ENCODE measurements at places on chromosomes 7 and 10.

DNA sequence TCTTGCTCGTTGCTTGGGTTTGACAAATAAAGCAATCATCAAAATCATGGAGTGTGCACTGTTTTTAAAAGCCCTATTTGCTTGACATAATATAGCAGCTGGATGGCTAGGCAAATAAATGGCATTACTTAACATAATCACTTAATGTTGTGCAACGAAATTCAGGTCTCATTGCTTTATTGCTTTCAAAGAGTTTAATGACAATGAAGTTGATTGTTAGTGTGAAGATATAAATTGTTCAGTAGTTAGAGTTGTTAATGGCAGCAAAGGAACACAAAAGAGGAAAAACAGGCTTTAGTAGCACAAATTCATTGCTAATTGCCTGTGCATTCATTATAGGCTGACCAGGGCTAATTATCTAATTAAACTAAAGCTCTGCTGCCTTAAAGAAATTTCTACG is 7.6 kb upstream of the ADO start:
- DNase-seq = no peak

- no peak for DNase-seq
These were observed 43.3 kb upstream of the SLC26A3 start for GRCh38 chr7:107846324-107846723.

DNA sequence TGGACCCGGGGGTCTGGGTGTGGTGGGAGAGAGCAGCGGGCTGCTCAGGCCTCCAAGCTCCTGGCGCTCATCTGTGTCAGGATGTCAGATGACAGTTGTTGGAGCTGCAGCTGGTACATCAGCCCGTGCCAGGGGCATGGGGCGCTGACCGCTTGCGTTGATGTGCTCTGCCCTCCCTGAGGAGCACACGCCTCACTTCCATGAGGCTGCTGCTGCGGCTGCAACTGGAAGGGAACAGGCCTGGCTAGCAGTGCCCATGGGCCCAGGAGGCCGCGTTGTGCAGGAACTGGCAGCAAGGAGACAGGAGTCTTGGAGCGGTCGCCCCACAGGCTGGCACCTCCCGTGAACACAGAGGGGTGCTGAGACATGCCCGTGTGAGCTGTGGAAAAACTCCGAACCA is 361.3 kb upstream of the MKI67 start:
- no peak for DNase-seq

- no peak for DNase-seq
These were observed 183.4 kb upstream of the TCF7L2 start for GRCh38 chr10:112766636-112767035.

GRCh38 chr10:18666810-18667209 is 7.6 kb downstream of the ARL5B start:
- no peak for DNase-seq

DNA sequence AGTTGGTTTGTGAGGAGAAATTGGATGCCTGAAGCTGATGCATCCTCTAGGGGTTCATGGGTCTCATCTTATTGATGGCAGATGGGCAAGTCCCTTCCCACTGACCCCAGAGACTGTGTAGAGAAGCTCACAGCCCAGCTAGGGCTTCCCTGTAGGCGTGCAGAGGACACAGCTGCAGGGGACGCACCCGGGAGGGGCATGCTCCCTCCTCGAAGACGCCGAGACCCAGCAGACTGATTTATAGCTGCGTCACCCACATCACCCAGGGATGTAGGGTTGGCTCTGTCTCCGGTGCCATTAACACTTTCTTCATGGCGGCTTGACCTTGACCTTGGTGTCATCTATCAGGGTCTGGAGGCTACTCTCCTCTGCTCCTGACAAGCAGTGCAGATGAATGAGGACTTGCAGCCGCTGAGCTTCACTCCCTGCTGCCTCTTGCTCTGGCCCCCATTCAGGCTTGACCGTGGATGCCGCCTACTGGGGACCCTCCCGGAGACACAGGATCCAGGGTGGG is 549.7 kb downstream of the TCERG1L start:
- no peak for DNase-seq

GRCh38 chr10:95841661-95842498 is 65.9 kb upstream of the CC2D2B start:
- no peak for DNase-seq

GRCh38 chr7:45149606-45150005 is 8.0 kb upstream of the RAMP3 start:
- DNase-seq = no peak

DNA sequence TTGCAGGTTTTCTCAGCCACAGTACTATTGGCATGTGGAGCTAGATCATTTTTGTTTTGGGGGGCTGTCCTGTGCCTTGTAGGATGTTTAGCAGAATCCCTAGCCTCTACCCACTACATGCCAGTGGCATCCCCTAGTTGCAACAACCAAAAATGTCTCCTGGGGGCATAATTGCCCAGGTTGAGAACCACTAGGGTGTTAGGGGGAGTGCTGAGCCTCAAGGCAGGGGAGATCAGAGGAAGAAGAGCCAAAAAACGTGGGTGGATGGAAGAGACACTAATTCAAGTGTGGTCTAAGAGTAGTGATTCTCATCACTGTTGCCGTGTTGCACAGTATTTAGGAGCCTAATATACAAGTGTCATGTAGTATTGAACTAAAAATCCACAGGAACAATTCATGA is 31.7 kb upstream of the CCNY start:
- no peak for DNase-seq

- no peak for DNase-seq
These were observed 257.9 kb downstream of the DPP6 start for GRCh38 chr7:154310114-154310513.

- peak; percentile 56 for DNase-seq
These were observed 157.8 kb downstream of the DNAJB6 start for GRCh38 chr7:157494506-157495176.

DNA sequence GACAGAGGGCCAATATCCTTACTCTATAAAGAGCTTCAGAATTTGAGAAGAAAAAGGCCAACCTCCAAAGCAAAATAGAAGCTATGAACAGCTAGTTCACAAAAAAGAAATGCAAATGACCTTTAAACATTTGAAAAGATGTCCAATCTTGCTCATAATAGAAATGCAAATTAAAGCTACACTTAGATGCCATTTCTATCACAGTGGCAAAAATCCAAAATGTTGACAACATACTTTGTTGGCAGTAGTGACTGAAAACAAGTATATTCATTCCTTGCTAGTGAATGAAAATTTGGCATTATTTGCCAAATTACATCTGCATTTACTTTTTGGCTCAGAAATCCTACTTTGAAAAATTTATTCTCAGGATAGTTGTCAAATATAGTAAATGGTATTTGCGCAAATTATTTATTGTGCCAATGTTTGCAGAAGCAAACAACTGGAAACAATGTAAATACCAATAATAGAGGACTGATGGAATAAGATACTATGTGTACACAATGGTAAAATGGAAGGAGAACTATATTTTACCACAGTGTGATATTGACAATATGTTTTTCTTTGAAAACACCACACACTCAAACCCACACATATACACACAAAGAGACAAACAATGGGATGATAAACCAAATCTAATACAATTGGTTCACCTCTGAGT is 9.4 kb downstream of the TMEM106B start:
- DNase-seq = no peak

GRCh38 chr7:140326116-140326928 is 72.0 kb downstream of the SLC37A3 start:
- peak; percentile 69 for DNase-seq

- no peak for DNase-seq
These were observed 428.9 kb downstream of the PCDH15 start for GRCh38 chr10:54372179-54372578.

GRCh38 chr7:27519793-27520469 is 142.8 kb downstream of the HIBADH start:
- no peak for DNase-seq

DNA sequence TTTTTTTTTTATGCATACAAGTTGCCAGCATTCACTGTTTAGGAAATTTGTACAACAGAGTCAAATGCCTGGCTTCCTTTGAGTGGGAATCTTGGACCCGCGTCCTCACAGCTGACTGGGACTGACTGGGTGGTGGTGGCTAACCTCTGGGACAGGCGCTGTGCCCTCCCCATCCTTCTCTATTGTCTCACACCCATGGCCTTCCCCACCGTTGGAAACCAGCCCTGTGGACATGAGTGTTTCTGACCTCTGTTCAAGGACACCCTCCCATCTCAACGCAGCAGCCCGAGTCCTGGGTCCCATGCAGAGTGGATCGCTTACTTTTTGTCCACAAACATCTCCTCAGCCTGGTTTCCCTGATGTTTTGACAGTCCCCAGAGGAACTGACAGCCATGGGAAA is 125.1 kb upstream of the PPIF start:
- no peak for DNase-seq

DNA sequence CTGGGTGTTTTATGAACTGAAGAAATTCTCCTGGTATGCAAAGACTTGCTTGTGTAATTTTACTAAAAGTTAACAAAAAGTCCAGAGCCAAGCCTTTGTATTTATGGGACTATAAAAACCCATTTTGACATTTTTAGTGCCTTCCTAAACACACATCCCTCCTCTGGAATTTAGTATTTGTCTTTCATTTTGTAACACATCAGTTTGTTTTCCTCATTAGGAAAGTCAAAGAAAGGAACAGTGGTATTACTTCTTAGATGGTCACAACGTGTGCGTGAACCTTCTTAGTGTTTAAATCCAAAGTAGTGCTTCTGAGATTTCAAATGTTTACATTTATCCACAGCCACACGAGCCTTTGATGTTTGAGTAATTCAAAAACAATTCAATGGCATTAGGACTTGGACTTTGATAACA is 103.2 kb upstream of the TMEM106B start:
- no peak for DNase-seq

DNA sequence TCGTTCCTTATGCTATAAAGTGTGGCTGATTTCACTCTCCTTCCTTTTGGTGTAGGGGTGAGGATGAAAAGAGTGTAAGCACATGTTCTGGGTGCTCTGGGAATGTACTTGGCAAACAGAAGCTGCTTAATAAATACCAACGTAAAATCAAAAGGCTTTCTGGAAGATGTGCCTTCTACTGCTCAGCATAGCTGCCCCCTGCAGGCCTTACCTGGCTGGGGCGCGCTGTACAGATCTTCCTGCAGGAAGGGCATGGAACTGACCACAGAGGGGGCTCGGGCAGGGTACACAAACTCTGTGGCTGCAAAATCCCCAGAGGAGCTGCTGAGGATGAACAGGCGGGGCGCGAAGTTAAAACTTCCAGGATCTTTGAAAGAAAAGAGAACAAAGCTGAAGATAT is 169.4 kb downstream of the SVIL start:
- DNase-seq = no peak

DNA sequence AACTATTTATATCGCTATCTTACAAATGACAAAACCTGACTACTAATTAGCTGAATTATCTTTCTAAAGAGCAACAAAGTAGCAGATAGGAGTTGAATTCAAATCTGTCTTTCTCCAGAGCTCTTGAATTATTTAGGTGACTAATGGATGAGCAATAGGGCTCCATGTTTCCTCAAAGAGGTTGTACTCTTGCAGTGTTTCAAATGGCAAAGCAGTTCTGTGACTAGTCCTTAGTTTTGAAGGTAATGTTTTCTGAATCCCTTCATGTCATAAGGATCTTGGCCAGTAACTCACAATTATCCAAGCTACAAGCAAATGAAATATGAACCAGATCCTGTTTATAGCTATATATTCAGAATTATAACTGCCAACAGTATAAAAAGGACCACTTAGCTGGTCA is 999.7 kb downstream of the NRG3 start:
- no peak for DNase-seq

- no peak for DNase-seq
These were observed 176.3 kb upstream of the ZNF32 start for GRCh38 chr10:43824934-43825333.

GRCh38 chr10:23818484-23818883 is 379.6 kb downstream of the OTUD1 start:
- DNase-seq = no peak

DNA sequence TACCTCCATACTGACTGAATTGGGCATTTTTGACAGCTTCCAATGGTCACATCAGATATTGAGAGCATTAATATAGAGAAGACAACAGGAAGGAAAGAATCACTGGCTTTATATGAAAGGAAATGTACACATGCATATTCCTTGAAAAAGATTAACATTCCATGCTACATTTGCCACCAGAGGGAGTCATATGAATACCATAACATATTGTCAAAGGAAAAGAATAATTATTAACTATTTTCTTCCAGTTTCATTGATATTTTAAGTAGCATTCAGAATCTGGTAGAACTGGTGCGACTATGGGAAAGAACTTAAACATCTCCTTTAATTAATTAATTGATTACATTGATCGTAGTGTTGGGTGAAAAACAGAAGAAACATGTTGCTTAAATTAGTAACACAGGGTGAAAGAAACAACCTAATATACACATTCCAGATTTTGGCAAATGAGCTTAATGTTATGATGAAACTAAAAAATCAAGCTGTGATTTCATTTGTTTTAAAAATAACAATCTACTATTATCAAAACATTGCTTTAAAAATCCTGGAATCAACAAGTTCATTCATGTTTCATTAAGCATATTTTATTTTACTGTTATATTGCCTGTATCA is 71.5 kb downstream of the GPR85 start:
- no peak for DNase-seq

- DNase-seq = no peak
These were observed 73.1 kb downstream of the ADCYAP1R1 start for GRCh38 chr7:31125171-31125570.

GRCh38 chr10:14560274-14560673 is 214.4 kb downstream of the FAM107B start:
- no peak for DNase-seq

- no peak for DNase-seq
These were observed 296.1 kb upstream of the SEMA3A start for GRCh38 chr7:84490661-84491060.

GRCh38 chr10:63633677-63634487 is 112.7 kb downstream of the REEP3 start:
- DNase-seq = no peak

- DNase-seq = no peak
These were observed 12.5 kb upstream of the KCNK18 start for GRCh38 chr10:117184821-117185220.

DNA sequence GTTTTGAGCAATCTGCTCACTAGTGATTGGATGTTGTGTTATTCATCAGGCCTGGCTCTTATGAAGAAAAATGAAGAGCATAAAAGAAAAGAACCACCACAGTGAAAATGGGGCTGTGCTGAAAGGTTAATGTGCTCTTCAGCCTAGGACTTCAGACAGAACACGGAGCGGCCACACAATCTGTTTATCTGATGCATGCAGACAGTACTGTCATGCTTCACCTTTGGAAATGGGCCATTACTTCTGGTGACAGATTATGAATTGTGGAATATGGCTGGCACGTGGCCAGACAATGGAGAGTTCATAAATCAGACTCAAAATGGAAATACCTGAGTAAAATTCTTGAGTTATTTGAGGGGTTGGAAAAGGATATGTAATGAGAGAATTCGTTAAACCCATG is 86.0 kb upstream of the NOBOX start:
- no peak for DNase-seq

DNA sequence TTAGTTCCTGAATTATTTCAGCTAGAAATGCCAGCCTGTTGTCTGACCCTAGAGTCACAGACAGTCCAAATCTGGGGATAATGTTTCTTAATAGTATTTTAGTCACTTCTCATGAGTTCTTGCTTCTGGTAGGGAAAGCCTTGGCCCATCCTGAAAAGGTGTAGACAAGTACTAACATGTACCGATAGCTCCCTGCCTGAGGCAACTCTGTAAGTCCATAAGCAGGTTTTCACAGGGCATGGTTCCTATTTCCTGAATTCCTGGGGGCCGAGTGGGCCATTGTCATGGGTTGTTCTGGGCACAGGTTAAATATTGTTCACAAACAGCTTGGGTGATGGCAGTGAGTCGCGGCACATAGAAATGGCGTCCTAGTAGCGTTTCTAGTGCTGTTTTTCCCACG is 3.1 kb upstream of the ZNF117 start:
- DNase-seq = no peak

- DNase-seq = no peak
These were observed 42.8 kb downstream of the NSUN6 start for GRCh38 chr10:18608596-18608995.

All from activated CD8-positive, alpha-beta memory T cell treated with anti-CD3 and anti-CD28 coated beads for 24 hours (primary cell).